Brain (organoid and tissue), 16 donors: ENCODE measurements at places on chromosomes 5 and 9. TPM values are rescaled to one million over a fixed set of nuclear protein-coding genes. Genes with fewer than 3 reads are reported as not detected.

GCNT4 gene
- 0.17 TPM for polyA plus RNA-seq

NPDC1 gene
- 210 TPM for polyA plus RNA-seq

SLC46A2 gene
- polyA plus RNA-seq, result not detected

ENTREP1 gene
- polyA plus RNA-seq, result 4.3 TPM
